ENCODE measurements at places on chromosomes 2 and 18.

- DNase-seq, result no peak
Observed at GRCh38 chr2:185456517-185456916, 282.1 kb upstream of the FSIP2 start.

DNA sequence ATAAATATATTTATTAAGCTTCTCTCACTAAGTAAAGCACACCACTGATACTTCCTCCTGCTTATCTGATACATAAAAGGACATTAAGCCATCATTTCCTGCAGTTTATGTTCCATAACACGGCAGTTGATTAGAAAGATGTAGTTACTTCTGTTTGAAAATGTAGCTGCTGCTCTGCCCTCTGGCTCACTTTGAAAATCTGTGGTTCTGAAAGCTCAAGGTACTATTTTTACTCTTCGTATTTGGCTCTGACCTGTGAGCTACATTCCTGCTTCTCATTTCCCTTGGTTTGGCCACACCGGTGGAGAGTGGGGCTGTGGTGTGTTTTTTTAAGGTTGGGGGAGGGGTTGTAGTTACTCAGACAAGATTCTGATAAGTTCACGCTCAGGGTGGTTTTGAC is 12.8 kb upstream of the TTN start:
- DNase-seq, result no peak

DNA sequence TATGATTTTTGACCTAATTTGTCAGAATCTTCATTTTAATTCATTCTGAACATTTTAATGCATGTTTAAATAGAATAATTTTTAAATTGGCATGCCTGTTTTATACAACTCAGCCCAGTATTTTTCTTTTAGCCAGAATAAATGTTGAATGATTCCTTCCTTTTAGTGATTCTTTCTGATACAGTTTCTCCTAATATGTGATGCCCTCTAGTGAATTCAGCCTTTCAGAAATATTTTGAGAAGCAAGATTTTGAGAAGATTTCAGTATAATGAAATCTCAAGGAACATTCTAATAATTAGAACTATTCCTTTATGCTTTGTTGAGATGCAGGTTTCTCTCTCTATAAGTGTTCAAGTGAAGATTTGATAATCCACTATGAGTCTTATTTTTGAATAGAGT is 28.5 kb downstream of the LCLAT1 start:
- no peak for DNase-seq

DNA sequence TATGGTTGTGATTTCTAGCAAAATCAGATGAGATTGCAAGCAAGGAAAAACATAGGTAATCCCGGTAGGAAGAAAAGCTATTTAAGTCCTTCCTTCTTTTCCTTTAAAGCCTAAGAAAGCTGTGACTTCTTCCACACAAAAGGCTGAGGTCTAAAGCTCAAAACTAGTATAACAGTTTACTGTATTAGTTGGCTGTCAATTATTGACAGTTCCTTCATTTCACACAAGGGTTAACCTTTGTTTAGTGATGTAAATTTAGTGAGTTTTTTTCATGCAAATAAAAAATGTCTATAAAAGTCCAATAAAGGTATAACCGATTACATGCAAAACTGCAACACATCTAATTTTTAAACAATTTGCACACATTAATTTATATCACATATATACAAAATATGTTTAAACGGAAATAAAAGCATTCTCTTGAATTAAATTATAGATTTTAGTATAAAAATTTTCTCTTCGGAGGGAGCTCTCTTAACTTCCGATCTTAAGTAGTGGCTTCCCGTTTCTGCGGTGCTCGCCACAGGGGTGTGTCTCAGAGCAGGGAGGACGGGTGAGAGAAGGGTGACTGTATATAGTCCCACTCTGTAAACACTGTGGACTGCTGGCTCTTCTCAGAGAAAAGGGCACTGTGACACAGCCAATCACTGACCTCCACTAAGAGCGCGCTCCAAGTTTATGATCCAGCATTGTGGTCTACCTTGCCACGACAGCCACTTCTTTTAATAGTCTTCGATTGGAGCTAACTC is 33.4 kb downstream of the TTR start:
- DNase-seq, result no peak

DNA sequence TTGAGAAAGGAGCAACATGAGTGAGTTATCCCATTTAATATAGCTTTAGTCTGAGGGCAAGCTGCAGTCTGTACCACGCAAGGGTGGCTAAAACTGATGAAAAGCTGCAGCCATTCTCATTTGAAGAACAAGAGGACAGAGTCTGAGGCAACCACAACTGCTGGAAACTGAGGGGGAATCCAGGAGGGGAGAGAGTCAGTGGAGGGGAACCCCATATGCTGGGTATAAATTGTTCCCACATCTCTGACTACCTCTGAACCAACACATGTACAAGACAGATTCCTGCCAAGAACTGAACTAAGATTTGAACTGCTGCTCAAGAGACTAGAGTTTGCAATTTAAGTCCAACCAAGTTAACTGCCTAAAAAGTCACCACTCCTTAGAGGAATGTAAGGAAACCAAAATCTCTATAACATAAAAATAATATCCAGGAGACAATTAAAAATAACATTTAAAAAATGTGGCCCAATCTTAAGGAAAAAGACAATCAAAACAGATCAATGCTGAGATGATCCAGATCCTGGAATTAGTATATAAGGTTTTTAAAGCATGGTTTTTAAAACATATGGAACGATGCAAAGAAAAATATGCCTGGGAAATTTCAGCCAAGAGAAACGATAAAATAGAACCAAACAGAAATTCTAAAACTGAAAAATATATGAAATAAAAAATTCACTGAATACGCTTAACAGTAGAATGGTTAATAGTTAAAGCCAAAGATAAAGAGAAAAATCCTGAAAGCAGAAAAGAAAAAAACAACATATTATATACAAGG is 11.2 kb downstream of the CWC22 start:
- DNase-seq, result no peak

GRCh38 chr2:17646838-17647701 is 106.5 kb downstream of the SMC6 start:
- peak; percentile 51 for DNase-seq

GRCh38 chr2:241008711-241009121 is 10.3 kb downstream of the SNED1 start:
- DNase-seq, result no peak

- no peak for DNase-seq
Observed at GRCh38 chr2:60629305-60629662, 75.8 kb upstream of the BCL11A start.

- DNase-seq, result no peak
Observed at GRCh38 chr18:10401521-10401920, 52.9 kb upstream of the APCDD1 start.

DNA sequence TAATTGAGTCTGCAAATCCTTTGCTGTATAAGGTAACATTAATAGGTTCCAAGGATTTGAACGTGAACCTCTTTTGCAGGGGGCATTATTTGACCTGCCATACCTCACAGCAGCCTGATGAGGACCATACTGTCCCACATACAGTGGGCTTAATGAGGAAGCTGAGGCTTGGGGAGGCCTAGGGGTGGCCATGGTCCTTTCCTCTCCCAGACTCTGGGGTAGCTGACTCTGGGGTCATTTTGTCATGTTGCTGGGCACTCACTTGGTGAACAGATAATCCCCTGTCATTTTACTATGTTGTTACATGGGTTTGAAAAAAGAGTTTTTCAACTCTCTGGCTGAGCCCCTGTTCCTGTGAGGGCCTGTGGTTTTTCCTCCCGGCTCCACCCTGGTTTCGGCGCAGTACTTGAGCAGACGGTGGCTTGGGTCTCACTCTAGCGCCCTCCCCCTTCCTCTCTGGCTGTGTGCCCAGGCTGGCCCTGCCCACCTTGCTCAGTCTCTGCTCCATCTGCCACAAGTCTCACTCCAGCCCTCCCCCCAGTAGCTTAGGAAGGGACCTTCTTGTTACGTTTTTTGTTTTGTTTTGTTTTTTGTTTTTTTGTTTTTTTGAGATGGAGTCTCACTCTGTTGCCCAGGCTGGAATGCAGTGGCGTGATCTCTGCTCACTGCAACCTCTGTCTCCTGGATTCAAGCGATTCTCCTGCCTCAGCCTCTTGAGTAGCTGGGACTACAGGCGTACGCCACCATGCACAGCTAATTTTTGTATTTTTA is 21.0 kb downstream of the INPP4A start:
- DNase-seq, result peak; percentile 74

GRCh38 chr18:71001597-71001996 is 712.8 kb downstream of the SOCS6 start:
- DNase-seq, result no peak

DNA sequence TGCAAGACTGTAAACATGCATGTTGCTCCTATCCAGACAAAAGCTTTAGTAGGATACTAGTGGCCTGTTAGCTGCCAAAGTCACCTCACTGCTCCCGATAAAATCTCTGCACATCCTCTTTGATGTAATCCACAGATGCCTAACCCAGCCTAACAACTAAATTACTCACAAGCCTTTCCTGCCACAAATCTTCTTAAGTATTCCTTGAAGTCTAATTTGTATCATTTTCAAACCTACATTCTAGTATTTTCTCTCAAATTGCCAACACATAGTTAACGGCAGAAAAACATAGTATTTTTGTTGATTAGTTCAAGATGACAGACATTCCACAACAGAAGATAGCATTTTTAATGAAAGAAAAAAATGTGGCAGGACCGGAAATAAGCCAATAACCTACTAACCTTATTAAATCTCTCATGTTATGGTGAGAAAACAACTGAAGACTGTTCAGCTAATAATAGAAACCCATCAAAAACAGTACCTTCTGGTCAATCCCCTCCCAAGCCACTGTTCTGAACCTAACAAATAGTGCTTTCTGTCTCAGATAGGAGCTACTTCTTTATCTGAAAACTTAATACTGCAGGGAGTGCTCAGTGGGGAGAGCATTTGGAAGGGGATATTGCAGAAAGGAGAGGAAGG is at the start of gene MPP4:
Gene MPP4, minus strand, starts transcription at position 57 of the 639 bp plus-strand sequence. CDS start 4,690 bp downstream, outside the sequence.
- no peak for DNase-seq

- no peak for DNase-seq
Observed at GRCh38 chr2:47010176-47010575, 94.6 kb upstream of the MCFD2 start.

DNA sequence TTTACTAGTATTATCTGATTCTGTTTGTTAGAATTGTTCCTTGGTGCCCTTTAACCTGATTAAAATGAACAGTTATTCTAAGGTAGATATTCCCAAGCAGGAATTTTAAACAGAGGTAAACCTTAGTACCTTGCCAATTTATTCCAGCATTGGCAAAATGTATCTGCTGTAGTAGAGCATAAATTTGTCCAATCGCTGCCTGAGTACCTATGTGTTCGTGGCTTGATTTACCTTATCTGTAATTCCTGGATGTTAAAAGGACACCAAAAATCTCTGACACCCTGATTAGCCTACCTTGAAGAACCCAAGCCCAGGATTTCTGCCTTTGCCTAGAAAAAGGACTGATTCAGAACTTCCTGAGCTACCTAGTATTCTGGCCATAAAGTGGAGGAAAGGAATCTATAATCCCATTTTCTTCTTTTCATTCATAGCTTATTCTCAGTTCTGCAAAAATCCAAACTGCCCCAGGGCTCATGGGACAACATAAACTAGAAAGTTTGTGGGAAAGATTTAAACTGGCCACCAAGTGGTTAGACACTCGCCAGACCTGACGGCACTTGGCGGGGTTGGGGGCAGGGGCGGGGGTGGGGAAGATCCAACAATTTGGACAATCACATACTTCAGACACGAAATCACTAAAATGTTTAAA is 16.2 kb upstream of the ZCCHC2 start:
- no peak for DNase-seq

- DNase-seq, result no peak
Observed at GRCh38 chr2:193847130-193847529, 1652.4 kb upstream of the TMEFF2 start.

DNA sequence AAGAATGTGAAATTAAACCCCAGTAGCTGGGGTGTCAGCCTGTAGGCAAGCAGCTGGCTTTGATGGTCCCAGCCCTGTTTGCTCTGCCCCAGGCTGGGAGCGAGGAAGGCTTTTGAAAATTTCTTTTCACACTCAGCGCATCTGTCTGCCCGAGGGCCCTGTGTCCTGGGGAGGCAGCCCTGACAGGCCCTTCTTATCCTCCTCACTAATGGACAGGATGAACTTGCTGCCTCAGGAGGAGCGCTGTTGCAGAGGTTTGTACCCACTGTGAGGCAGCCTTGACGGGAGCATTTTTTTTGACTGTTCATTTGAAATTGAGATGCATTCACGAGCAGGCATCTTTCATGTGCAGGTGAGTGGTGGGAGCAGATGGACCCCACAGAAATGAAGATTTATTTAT is 62.4 kb downstream of the SERPINB8 start:
- no peak for DNase-seq

DNA sequence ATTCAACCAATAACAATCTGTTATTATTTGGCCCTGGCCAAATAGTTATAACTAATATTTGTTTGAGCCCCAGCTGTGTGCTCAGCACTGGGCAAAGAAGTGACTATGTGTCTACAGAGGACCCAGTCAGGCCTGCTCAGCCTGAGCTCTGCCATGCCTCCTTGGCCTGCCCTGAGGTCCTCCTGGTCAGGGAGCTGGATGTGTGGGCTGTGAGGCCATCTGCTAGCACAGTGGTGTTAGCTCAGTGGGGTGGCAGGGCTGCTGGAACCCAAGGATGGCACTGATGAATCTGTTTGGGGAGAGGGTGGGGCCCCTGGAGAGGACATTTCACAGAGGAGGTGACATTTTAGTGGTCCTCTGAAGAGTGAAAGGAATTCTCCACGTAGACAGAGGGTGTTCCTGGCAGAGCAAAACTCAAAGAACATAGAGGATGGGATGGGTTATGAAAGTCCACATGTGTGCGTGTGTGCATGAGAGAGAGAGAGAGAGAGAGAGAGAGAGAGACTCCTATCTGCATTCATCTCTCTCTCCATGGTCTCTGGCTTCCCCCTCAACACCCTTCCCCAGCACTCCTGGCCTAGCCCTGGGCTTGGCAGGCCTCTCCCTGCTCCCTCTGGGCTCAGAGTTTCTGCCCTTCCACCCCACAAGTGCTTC is 21.2 kb upstream of the ATOH8 start:
- DNase-seq, result no peak

DNA sequence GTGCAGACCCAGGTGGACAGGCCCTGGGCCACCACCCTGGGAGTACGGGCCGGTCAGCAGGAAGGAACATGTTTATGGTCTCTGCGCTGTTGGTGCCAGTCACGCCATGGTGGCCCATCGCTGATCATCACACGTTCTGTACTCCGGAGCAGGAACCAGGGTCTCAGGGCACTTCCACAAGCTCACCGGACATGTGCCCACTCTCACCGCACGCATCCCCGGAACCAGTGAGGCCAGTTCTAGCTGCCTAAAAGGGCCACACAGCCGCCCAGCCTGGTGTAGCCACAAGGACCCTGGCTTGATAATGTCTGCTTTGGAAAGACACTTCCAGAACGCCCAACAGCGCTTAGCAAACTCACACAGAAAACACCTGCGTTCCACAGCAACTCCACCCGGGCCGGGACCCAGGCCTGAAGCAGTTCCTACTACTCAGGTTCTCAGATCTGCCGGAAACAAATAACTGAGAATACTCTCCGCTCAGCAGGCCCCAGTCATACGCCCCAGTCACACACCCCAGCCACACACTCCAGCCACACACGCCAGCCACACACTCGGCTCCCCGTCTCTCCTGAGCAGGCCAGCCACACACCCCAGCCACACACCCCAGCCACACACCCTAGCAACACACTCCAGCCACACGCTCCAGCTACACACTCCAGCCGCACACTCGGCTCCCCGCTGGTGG is 123.3 kb downstream of the HDAC4 start:
- DNase-seq, result no peak

Measured in NCI-H510A treated with DMSO at 0.1 percent for 48 hours (cell line).